ENCODE measurements at places on chromosomes 5 and 9.

DNA sequence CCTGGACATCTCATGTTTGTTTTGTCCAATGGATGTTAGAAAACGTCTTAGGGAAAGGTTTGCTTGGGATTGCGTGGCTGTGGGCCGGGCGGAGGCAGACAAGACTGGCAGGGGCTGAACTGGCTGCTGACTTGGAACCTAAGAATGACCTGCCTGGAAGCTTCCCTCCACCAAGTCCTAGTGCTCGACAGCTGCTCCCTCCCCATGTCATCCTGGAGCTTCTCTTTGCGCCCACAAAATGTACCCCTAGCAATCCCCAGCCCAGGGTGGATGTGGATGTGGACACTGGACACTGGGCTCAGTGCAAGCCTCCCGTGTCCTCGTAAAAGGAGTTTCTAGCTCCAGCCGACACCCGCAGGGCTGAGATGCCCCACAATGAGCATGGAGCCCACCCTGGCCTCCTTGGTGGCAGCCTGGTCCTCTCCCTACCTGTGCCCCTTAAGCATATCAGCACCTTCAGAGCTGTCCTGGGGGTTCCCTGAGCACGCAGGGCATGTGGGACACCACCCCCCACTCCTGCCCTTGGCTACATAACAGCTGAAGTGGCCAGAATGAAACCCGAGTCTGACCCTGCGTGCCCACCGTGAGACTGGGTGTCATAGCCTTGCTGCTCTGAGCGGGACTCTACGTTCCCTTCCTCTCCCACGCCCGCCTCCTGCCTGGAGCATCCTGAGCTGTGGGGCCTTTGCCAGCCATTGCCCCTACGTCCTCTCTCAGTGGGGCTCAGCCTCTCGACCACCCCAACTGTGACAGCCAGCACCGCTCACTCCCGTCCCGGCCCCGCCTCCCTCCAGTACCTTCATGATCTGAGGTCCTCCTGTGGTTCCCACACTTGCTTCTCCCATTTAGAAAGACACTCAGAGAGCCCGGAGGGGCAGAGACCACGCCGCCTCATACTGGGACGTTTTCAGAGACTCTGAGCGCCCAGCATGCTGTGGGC is 180.8 kb downstream of the ROR2 start:
- DNase-seq, result no peak

- DNase-seq, result no peak
These were observed 158.8 kb downstream of the MEF2C start for GRCh38 chr5:88724201-88724600.

- DNase-seq, result no peak
These were observed 12.2 kb upstream of the OBP2B start for GRCh38 chr9:133221177-133221809.

DNA sequence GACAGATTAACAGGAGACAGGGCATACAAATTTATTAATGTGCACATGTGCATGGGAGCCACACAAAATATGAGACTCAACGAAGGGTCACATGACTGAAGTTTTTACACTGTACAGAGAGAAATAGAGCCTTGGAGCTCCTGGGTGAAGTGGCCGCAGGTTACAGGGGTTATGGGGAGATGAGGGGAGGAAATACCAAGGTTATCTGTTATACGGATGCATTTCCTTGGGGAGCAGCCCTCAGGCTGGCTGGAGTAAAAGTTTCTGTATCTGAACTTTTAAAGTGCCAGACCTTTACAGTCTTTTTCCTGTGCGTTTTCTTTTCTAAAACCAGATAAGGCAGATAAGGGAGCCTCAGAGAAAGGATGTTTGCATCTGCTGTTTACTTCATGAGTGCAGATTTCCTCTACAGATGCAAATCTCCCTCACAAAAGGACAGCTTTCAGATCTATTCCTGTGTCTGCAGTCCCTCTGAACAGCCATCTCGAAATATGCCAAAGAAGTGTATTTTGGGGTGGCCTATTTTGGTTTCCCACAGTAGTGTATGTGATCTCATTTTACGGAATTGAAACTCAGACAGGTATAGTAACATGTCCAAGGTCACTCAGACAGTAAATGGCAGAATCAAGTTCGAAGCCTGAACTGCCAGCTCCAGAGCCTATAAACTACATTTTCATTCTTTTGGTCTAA is 139.3 kb upstream of the FBXL17 start:
- no peak for DNase-seq

- no peak for DNase-seq
These were observed 17.4 kb downstream of the MAML1 start for GRCh38 chr5:179749857-179750508.

- DNase-seq, result no peak
These were observed 22.7 kb downstream of the WNK2 start for GRCh38 chr9:93206576-93207155.

GRCh38 chr5:160547872-160548271 is 126.2 kb downstream of the PTTG1 start:
- no peak for DNase-seq

DNA sequence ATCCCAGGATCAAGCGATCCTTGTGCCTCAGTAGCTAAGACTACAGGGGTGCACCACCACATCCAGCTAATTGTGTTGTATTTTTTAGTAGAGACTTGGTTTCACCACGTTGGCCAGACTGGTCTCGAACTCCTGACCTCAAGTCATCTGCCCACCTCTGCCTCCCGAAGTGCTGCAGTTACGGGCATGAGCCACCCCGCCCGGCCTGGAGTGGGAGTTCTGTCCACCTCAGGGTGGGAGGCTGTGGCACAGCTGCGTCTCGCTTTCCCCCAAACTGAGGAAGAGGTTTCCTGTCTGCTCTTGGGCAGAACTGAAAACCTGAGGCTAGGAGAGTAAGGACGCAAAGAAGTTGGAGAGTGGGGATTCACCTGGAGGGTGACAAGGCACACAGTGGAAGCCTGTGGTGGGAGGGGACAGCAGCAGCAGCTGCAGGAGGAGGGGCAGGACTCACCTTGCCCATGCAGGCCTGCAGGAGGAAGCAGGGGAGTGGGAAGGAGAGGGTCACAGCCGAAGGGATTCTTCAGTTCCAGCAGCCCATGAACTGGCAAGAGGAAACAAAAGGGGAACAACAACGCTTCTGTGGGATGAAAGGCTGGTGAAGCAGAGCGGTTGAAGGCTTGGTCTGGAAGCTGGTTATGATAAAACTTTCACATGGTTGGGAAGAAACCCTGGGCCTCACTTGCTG is 181.4 kb downstream of the GAS1 start:
- DNase-seq, result no peak

- DNase-seq, result no peak
These were observed 3.5 kb downstream of the RXFP3 start for GRCh38 chr5:33939556-33940262.

- DNase-seq, result no peak
These were observed 122.8 kb downstream of the ARHGEF28 start for GRCh38 chr5:73748510-73749400.

GRCh38 chr9:126756876-126757415 is 47.9 kb upstream of the ZBTB43 start:
- DNase-seq, result no peak

GRCh38 chr5:152514827-152515397 is 109.8 kb upstream of the NMUR2 start:
- DNase-seq, result peak; percentile 12

- DNase-seq, result no peak
These were observed 53.7 kb downstream of the MAP1B start for GRCh38 chr5:72160959-72161358.

GRCh38 chr9:136644343-136644592 is 18.4 kb upstream of the EGFL7 start:
- DNase-seq, result no peak

DNA sequence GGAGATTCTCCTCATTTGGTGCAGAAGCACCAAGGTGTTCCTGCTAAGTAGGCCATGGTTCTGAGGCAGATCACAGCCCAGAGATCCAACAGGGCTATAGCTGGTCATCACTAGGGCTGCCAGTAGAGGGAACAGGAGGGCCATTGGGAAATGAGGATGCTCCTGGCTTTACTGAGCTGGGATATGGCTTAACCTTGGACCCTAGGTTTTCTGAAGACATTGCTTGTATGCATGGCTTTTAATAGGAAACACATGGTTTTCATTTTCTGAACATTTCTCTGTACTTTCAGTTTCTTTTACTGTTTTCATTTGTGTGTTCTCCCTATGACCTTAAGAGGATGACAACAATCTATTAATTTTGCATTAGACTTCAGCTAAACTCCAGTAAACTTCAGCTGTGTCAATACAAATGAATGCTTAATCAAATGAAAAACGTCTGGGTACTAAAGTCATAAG is at the start of gene IFNW1:
Gene IFNW1 (minus strand): TSS at position 406 of the 456 bp plus-strand sequence. CDS start 262 bp downstream, at position 144.
- DNase-seq, result no peak

DNA sequence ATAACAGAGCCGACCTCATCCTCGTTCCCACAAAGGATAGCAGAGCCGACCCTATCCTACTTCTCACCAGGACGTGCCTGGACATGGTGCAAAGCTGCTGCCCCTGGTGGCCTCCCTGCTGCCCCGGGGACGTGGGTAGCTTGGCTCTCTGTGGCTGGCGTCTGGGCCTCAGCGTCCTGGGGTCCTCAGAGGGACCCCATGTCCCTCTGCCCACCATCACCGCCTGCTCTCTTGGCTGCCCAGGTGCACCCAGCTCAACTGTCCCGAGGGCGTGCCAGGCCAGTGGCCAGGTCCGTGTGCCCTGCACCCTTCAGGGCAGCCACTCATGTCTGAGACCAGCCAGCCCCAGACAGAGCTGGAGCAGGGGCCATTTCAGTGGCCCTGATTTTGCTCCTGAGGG is 8.5 kb downstream of the NKD2 start:
- no peak for DNase-seq
